ENCODE measurements at places on chromosomes 1 and 21.

- DNase-seq = no peak
Observed at GRCh38 chr1:165354739-165355138, 1.8 kb downstream of the LMX1A start.

DNA sequence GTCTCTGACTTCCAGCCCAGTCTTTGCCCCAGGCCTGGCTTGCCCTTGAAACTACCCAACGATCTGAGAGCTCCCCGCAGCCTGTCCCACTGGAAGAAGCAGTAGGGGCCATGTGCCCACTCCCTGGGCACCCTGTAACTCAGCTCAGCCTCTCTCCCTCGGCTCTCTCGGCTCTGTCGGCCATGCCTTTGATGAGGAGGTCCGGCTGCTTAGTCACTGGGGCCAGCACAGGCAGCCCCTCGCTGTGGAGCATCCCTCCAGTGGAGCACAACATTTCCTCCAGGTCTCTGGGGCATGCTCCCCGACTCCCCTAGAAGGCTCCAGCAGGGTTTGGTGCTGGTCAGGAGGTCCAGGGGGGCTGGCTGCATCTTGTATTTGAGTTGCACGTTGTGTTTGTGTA lies 83.3 kb upstream of the DISP3 start:
- no peak for DNase-seq

- DNase-seq = peak; percentile 39
Observed at GRCh38 chr21:46097336-46098293, at the start of gene COL6A2. Gene COL6A2 (plus strand): TSS chr21:46098112.

GRCh38 chr1:66999640-67000400 lies 54.1 kb downstream of the SLC35D1 start:
- no peak for DNase-seq

GRCh38 chr1:225460021-225460736 lies 32.3 kb upstream of the LBR start:
- DNase-seq = no peak

DNA sequence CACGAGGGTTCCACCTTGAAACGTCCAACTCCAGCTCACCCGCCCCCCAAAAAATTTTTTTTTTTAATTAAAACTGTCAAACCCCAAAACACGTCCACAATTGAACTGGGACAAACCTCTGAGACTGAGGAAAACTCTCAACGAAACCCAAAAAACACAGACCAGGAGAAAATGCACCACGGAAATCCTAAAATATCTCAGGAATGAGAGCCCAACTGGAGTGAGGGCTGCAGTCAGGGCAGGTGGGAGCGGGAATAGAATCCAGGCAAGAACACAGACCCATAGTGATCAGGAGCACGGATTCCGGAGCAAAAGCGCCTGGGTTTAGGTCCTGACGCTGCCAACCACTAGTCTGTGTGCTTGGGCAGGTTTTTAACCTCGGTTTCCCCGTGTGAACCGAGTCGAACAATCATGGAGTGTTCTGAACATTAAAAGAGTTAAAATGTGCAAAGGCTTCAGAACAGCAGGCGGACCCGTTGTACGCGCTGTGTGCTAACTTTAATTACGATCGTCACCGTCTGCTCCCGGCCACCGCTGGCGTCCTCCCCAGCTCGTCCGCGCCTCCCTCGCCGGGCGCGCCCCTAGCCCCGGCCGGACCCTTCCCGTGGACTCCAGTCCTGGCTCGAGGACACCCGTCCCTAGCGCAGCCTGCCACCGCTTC lies 624 bp downstream of the ARHGAP29 start:
- no peak for DNase-seq

DNA sequence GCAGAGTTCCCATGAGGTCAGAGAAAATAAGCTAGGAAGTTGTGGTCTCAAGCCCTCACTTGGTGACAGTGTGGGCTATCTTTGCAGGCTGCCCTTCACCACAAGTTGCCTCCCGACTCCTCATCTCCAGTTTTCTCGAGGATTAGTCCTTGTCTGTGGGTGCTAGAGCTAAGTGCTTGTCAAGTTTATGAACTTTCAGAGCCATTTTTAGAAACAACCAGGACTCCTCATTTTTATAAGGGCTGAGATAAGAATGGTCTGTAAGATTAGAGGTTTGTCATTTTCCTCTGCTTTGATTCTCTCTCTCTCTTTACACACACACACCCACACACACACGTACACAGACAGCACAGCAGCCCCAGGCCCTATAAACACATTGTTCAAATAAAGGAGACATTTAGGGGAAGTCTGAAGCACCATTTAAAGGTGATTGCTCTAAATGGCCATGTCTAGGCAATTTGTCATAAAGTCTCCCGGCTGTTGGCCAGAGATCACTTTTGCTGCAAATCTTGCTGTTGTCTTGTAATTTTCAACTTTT lies 127.2 kb downstream of the LACTBL1 start:
- no peak for DNase-seq

GRCh38 chr1:88061492-88062177 lies 622.4 kb upstream of the PKN2 start:
- no peak for DNase-seq

DNA sequence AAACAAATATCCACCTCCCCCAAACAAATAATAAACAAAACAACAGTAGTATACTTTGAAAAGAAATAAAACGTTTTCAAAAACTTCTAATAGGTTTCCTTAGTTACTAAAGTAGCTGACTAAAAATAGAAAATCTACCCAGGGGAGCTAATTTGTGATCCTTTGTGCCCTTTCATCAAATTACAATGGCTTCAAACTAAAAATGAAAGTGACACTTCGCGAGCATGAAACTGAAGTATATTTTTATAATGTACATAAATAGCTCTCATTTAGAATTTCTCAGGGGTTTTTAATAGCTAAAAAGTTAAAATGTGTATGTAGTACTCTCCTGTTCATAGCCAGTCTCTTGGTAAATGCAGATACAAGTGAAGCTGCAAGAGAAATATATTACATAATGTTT lies 78.4 kb downstream of the BRINP3 start:
- no peak for DNase-seq

- DNase-seq = no peak
Observed at GRCh38 chr1:178109348-178110143, 15.6 kb downstream of the RASAL2 start.

DNA sequence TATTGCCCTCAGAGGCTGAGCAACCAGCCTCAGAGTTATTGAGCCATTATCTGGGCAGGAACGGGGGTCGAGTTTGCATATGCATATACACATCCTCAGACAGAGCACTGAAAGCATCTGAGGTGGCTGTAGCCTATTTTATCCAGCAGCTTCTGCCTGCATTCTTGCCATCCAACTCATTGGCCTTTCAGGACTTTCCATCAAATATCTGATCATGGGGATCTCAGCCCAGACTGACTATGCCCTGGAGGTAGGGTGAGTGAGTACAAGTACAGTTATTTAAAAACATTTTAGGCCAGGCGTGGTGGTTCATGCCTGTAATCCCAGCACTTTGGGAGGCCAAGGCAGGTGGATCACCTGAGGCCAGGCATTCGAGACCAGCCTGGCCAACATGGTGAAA lies 1.8 kb upstream of the MTF1 start:
- no peak for DNase-seq

GRCh38 chr1:37069406-37069805 lies 35.1 kb upstream of the GRIK3 start:
- no peak for DNase-seq
